Activated naive CD8-positive, alpha-beta T cell treated with anti-CD3 and anti-CD28 coated beads, Interleukin-2, amount 10 ng/mL, durations not matched to agents 7 days and 5 days (primary cell): ENCODE measurements at places on chromosomes 12 and 14. TPM values are rescaled to one million over a fixed set of nuclear protein-coding genes. Genes with fewer than 3 reads are reported as not detected.

GRCh38 chr12:43132291-43132690, 419.7 kb downstream of the ADAMTS20 start:
- H3K27me3 ChIP-seq = no peaks in the 10 kb centered on the region
- H3K27ac ChIP-seq = no peak overlapping the region
- no peaks in the 10 kb centered on the region for H3K4me1 ChIP-seq
- no peaks in the 10 kb centered on the region for H3K36me3 ChIP-seq
- no peak for DNase-seq
- no peak overlapping the region for H3K4me3 ChIP-seq

DNA sequence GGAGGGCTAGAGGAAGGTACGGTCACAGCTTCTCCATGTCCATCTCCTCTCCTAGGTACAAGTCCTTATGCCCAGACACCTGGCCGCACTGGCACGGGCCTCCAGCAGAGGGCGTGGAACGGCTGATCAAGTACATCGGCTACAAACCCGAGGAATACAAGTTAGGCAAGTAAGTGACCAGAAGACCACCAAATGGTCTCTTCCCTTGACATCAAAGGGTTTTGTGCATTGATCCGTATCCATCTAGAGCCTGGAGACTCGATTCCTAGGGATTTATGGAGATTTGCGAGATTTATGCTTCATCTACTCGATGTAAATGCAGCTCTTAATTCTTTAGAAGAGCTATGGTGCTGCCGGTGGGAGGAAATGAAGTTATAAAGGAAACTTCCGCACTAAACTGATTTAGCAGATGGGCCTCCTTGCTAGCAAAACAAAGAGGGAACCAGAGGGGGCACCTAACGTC, 44.2 kb downstream of the KCTD10 start:
- peak overlapping the region; percentile 86 for H3K27ac ChIP-seq
- no peaks in the 10 kb centered on the region for H3K36me3 ChIP-seq
- peak; percentile 88 for DNase-seq
- no peaks in the 10 kb centered on the region for H3K27me3 ChIP-seq

Gene RD3L
- not detected for total RNA-seq

GRCh38 chr12:51986834-51987233, 19.9 kb upstream of the TAMALIN start:
- H3K36me3 ChIP-seq = peaks cover 2% of the 10 kb centered on the region
- H3K4me1 ChIP-seq = no peaks in the 10 kb centered on the region
- no peak overlapping the region for H3K27ac ChIP-seq
- H3K4me3 ChIP-seq = no peak overlapping the region

DNA sequence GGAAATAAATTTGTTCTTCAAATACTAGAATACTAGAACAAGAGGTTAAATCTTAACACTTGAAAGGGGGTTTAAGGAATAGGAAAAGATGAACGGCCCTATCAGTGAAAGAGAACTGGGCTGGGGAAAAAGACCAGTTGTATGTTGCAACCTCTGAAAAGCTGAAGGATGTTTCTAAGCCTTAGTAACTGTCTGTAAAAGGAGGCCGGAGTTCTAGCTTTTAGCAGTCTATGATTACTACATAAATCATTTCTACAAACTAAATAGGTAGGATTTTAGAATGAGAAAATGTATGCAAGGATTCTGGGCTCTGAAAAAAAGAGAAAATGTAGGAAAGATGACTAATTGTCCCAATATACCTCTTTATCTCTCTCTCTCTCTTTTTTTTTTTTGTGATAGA, 4.9 kb downstream of the CERS5 start:
- H3K27ac ChIP-seq = no peak overlapping the region
- H3K4me1 ChIP-seq = peaks cover 13% of the 10 kb centered on the region
- no peak for DNase-seq
- peaks cover 21% of the 10 kb centered on the region for H3K36me3 ChIP-seq
- no peaks in the 10 kb centered on the region for H3K27me3 ChIP-seq

DNA sequence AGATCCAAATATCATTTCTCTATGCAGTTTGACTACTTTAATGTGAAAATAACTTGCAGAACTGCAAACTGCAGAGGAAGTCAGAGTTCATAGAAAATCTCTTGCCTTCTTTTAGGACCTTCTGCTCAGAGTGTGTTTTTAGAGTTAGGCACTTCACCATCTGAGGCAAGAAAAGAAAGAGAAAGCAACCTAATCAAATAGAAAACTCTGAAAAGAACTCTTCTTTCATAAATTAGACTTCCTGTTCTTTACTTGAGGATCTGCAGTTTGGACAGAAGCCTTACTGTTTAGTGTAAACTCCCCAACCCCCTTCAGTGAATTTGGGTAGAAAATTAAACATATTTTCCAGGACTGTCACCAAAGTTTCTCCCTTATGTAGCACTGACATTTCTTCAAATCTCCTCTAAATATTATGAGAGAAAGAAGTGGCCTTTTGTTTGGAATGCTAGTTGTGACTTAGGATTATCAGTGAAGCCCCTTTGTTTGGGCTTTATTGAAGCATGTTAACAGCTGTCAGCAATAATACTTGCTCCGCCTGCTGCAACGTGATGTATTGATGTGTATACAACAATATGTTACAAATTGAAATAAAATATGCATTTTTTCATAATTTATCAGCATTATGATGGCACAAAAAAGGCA, 99.5 kb downstream of the PDZRN4 start:
- no peak overlapping the region for H3K4me3 ChIP-seq
- H3K36me3 ChIP-seq = no peaks in the 10 kb centered on the region
- no peaks in the 10 kb centered on the region for H3K4me1 ChIP-seq
- peaks cover 2% of the 10 kb centered on the region for H3K27me3 ChIP-seq

DNA sequence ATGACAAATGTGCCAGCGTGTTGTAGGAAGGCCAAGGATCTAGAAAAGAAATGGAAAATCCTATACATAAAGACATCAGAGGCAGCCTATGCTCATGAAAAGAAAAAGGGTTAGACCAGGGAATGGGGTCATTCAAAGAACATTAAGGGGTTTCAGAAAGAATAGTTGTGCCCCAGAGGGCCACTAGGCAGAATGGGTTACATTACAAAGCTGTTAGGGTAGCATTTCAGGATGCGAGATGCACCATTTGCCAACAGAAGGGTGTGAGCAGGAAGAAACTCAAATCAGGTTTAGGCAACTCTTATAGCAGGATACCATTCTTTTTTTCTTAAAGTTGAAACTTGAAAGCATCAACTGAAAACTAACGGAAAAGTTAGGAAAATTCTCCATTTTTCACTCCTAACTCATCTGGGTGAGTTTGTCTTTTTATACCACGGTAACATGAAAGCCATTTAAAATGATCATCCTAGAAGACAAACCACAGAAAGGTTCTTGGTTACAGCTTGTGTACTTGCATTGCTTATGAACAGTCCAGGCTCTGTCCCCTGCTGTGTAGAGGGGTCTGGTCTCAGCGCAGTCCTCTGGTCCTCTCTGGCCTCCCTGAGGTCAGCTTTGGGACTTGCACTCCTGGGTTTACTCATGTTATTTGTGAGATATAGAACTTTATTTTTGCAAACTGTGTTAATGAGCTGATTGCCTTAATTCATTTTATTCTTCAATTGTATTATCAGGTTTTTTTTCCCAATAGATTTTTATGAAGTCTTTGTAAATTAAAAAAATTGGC, 209.1 kb downstream of the DACT1 start:
- no peaks in the 10 kb centered on the region for H3K36me3 ChIP-seq
- H3K4me1 ChIP-seq = no peaks in the 10 kb centered on the region
- peaks cover 10% of the 10 kb centered on the region for H3K27me3 ChIP-seq
- no peak overlapping the region for H3K4me3 ChIP-seq
- no peak for DNase-seq

Gene PZP
- total RNA-seq = not detected

Gene KRT6A
- total RNA-seq = not detected

- no peaks in the 10 kb centered on the region for H3K36me3 ChIP-seq
- H3K27ac ChIP-seq = no peak overlapping the region
- DNase-seq = no peak
- H3K4me1 ChIP-seq = no peaks in the 10 kb centered on the region
- no peak overlapping the region for H3K4me3 ChIP-seq
These were observed 423.7 kb downstream of the TMTC2 start for GRCh38 chr12:83110424-83110823.

Gene FCF1
- 57.9 TPM for total RNA-seq

- H3K36me3 ChIP-seq = no peaks in the 10 kb centered on the region
- no peaks in the 10 kb centered on the region for H3K4me1 ChIP-seq
- H3K4me3 ChIP-seq = no peak overlapping the region
- no peaks in the 10 kb centered on the region for H3K27me3 ChIP-seq
- no peak for DNase-seq
These were observed 167.8 kb upstream of the MDGA2 start for GRCh38 chr14:47843236-47843635.

GRCh38 chr14:91708795-91709194, 23.1 kb downstream of the CATSPERB start:
- no peak overlapping the region for H3K4me3 ChIP-seq
- no peaks in the 10 kb centered on the region for H3K36me3 ChIP-seq
- no peak for DNase-seq

- H3K4me1 ChIP-seq = no peaks in the 10 kb centered on the region
- no peak overlapping the region for H3K27ac ChIP-seq
- H3K27me3 ChIP-seq = peaks cover 2% of the 10 kb centered on the region
- H3K36me3 ChIP-seq = no peaks in the 10 kb centered on the region
These were observed 158.7 kb downstream of the DACT1 start for GRCh38 chr14:58796242-58797009.

Gene LHX5
- not detected for total RNA-seq

Gene HECTD4
- total RNA-seq = 47.0 TPM

DNA sequence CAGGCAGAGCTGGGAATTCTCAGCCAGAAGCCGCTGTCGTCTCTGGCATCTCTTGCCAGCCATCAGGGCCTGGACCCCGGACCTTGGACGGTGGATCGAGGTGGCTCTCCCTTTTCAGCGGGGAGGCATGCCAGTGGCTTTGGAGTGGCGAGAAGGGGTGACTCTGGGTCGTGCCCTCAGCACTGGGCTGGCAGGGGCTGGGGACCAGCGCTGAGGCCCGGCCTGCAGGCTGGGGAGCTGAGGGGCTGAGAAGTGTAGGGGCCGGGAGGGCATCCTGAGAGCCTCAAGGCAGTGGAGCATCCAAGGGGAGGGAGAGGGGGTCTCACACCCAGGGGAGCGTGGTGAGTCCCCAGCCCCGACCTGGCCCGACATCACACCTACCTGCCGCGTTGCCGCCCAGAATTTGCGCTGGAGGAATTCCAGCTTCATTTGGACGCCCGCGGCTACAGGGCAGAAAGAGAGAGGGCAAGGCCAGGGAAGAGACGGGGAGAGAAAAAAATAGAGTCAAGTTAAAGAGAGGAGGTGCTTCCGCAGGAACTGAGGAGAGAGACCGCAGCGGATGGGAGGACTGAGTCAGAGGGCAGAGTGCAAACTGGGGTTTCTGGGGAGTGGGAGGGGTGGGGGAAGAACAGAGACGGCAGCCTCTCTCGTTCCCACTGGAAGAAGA, 9.0 kb upstream of the LRTM2 start:
- H3K4me3 ChIP-seq = peak overlapping the region; percentile 59
- peaks cover 8% of the 10 kb centered on the region for H3K27me3 ChIP-seq
- H3K4me1 ChIP-seq = no peaks in the 10 kb centered on the region
- no peak for DNase-seq
- no peaks in the 10 kb centered on the region for H3K36me3 ChIP-seq

- no peak overlapping the region for H3K27ac ChIP-seq
- DNase-seq = no peak
- H3K36me3 ChIP-seq = no peaks in the 10 kb centered on the region
- H3K4me1 ChIP-seq = no peaks in the 10 kb centered on the region
- peaks cover 1% of the 10 kb centered on the region for H3K27me3 ChIP-seq
These were observed 74.4 kb downstream of the PRIMA1 start for GRCh38 chr14:93713726-93714405.

DNA sequence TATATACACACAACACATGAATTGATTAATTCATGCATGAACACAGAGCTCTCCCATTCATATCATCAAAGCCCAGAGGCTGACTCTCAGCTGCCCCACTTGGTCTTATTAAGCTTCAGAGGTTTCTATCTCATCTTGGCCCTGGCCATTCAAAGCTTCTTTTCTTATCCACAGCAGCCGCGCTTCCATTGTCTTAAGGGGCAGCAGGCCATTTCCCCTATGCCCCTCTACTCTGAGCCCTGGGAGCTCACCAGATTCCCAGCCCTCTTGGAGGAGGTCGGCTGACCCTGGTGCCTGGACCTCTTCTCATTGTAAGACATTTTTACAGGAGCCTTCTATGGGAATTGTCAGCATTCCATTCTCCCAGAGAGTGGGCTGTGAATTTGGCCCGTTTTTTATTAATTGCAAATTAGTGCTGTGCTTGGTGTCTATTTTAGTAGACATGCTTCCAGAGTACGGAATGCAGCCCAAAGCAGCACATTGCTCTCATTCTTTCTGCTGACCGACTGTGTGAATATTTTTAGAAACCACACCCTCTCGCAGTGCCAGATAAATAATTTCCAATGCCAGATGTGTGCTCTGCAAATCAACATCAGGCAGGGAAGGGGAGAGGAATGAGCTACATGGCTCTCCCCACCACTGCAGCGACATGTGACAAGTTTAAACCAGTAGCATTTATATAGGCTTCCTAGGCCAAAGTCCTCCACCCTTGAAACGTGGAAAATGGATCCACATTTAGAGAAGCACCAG, 58.5 kb downstream of the NUAK1 start:
- H3K4me1 ChIP-seq = no peaks in the 10 kb centered on the region
- H3K4me3 ChIP-seq = no peak overlapping the region
- H3K36me3 ChIP-seq = no peaks in the 10 kb centered on the region
- no peak overlapping the region for H3K27ac ChIP-seq
- DNase-seq = no peak

- H3K27me3 ChIP-seq = no peaks in the 10 kb centered on the region
- H3K4me1 ChIP-seq = no peaks in the 10 kb centered on the region
- no peak overlapping the region for H3K27ac ChIP-seq
- H3K4me3 ChIP-seq = no peak overlapping the region
- peaks cover 3% of the 10 kb centered on the region for H3K36me3 ChIP-seq
- DNase-seq = no peak
These were observed 263.2 kb downstream of the RAD51B start for GRCh38 chr14:68082698-68083291.

- no peak overlapping the region for H3K27ac ChIP-seq
- no peak overlapping the region for H3K4me3 ChIP-seq
- no peak for DNase-seq
- no peaks in the 10 kb centered on the region for H3K4me1 ChIP-seq
These were observed 710.4 kb upstream of the FLRT2 start for GRCh38 chr14:84819528-84819927.

Gene ACOT6
- total RNA-seq = not detected

Gene ZNF385A
- total RNA-seq = 1.4 TPM

Gene BDKRB1
- not detected for total RNA-seq

DNA sequence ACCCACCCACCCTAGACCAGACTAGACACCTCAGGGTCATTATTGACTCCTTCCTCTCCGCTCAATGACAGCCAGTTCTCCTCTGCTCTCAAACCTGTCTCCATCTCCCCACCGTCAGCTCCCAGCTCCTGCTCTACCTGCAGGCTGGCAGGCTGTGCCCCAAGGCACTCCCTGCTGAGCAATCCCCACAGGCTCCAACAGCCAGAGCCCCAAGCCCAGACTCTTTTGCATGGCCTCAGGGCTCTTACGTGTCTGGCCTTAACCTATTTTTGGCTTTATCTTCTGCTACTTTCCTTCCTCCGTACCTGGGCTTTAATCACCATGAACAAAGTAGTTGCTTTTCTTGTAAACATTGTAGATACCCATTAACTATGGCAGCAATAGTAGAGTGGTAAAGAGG, 162.9 kb upstream of the PRMT8 start:
- no peak overlapping the region for H3K27ac ChIP-seq
- no peaks in the 10 kb centered on the region for H3K27me3 ChIP-seq
- H3K36me3 ChIP-seq = no peaks in the 10 kb centered on the region

- H3K36me3 ChIP-seq = peaks cover 8% of the 10 kb centered on the region
- H3K27me3 ChIP-seq = no peaks in the 10 kb centered on the region
- no peak for DNase-seq
- H3K4me1 ChIP-seq = peaks cover 13% of the 10 kb centered on the region
- H3K27ac ChIP-seq = no peak overlapping the region
These were observed 127.4 kb downstream of the CRADD start for GRCh38 chr12:93804392-93805179.

Gene DEPDC4
- total RNA-seq = 2.0 TPM
